Activated CD4-positive, alpha-beta T cell treated with anti-CD3 and anti-CD28 coated beads for 36 hours (primary cell): ENCODE measurements at places on chromosomes 12 and 14. TPM values are rescaled to one million over a fixed set of nuclear protein-coding genes. Genes with fewer than 3 reads are reported as not detected.
A peak's percentile ranks its signal among the peaks of the same experiment; 100 is the strongest.

- peaks cover 3% of the 10 kb centered on the region for H3K4me1 ChIP-seq
- H3K27me3 ChIP-seq = peaks cover 13% of the 10 kb centered on the region
- DNase-seq = no peak
- H3K27ac ChIP-seq = no peak overlapping the region
- no peaks in the 10 kb centered on the region for H3K36me3 ChIP-seq
Observed at GRCh38 chr14:104972301-104973134, 5.7 kb downstream of the AHNAK2 start.

GRCh38 chr12:53862831-53863230 is 75.8 kb upstream of the HOXC13 start:
- H3K27me3 ChIP-seq = peaks cover 14% of the 10 kb centered on the region
- H3K4me3 ChIP-seq = no peak overlapping the region
- H3K27ac ChIP-seq = no peak overlapping the region
- H3K36me3 ChIP-seq = no peaks in the 10 kb centered on the region
- no peak for DNase-seq
- H3K4me1 ChIP-seq = no peaks in the 10 kb centered on the region

DNA sequence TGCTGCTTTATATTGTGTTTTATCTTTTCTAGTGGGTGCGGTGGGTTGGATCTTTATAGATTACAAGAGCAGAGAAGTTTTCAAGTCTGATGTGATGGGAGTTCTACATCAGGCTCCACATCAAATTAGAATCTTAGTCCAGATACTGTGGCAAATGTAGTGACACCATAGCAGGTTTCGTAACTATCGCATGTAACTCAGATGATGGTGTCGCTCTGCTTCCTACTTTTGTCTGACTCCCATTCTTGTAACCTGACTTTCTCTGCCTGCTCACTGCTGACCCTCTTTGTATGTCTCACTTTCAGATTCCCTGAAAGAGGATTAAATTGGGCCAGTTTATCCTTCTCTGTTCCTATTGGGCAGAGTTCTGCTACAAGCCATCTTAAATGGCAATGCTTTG is 22.8 kb upstream of the FBXO34 start:
- DNase-seq = no peak
- H3K4me3 ChIP-seq = no peak overlapping the region
- H3K4me1 ChIP-seq = no peaks in the 10 kb centered on the region
- peaks cover 6% of the 10 kb centered on the region for H3K27me3 ChIP-seq
- H3K27ac ChIP-seq = no peak overlapping the region
- no peaks in the 10 kb centered on the region for H3K36me3 ChIP-seq

GRCh38 chr12:62191491-62192179 is 68.6 kb upstream of the USP15 start:
- peak overlapping the region; percentile 71 for H3K4me3 ChIP-seq
- peak; percentile 51 for DNase-seq
- H3K27ac ChIP-seq = peak overlapping the region; percentile 42
- peaks cover 22% of the 10 kb centered on the region for H3K4me1 ChIP-seq

- no peaks in the 10 kb centered on the region for H3K36me3 ChIP-seq
- H3K4me3 ChIP-seq = no peak overlapping the region
- H3K27ac ChIP-seq = no peak overlapping the region
- peaks cover 3% of the 10 kb centered on the region for H3K4me1 ChIP-seq
Observed at GRCh38 chr14:64636980-64637429, 67.2 kb upstream of the PLEKHG3 start.

DNA sequence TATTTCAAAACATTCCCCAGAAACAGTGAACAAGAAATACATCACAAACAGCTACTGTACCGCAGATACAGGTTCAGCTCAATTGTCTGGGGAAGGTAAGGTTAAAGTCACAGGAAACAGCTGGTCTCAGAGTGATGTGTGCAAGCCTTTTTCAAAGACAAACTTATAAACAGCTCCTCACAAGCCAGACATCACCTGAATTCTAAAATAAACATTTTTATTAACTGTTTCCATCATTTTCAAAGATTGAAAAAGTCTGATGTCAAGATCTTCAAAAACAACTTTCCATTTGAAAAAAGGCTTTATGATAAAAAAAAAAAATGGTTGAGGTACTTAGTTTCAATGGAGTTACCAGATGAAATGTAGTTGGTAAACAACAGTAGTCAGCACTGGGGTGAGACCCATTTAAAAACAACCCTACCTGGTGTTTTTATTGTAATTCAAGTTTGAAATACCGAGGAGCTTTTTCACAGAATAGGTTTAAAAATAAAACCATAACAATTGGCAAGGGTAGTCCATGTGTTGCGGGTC is 4.0 kb downstream of the BTG1 start:
- peaks cover 82% of the 10 kb centered on the region for H3K36me3 ChIP-seq
- no peaks in the 10 kb centered on the region for H3K27me3 ChIP-seq
- peak overlapping the region; percentile 99 for H3K4me3 ChIP-seq
- peaks cover 22% of the 10 kb centered on the region for H3K4me1 ChIP-seq
- H3K27ac ChIP-seq = peak overlapping the region; percentile 94

GRCh38 chr14:73645248-73645610 is 443 bp downstream of the DNAL1 start:
- H3K4me3 ChIP-seq = peak overlapping the region; percentile 98
- DNase-seq = no peak
- peaks cover 16% of the 10 kb centered on the region for H3K4me1 ChIP-seq
- no peaks in the 10 kb centered on the region for H3K36me3 ChIP-seq

GRCh38 chr12:56994231-56994746 is 12.1 kb downstream of the ZBTB39 start:
- H3K4me1 ChIP-seq = peaks cover 26% of the 10 kb centered on the region
- no peak overlapping the region for H3K4me3 ChIP-seq
- DNase-seq = no peak
- no peaks in the 10 kb centered on the region for H3K27me3 ChIP-seq

GRCh38 chr12:21599143-21599999 is 5.3 kb downstream of the GYS2 start:
- no peaks in the 10 kb centered on the region for H3K36me3 ChIP-seq
- no peak overlapping the region for H3K4me3 ChIP-seq
- H3K27me3 ChIP-seq = no peaks in the 10 kb centered on the region
- DNase-seq = no peak

DNA sequence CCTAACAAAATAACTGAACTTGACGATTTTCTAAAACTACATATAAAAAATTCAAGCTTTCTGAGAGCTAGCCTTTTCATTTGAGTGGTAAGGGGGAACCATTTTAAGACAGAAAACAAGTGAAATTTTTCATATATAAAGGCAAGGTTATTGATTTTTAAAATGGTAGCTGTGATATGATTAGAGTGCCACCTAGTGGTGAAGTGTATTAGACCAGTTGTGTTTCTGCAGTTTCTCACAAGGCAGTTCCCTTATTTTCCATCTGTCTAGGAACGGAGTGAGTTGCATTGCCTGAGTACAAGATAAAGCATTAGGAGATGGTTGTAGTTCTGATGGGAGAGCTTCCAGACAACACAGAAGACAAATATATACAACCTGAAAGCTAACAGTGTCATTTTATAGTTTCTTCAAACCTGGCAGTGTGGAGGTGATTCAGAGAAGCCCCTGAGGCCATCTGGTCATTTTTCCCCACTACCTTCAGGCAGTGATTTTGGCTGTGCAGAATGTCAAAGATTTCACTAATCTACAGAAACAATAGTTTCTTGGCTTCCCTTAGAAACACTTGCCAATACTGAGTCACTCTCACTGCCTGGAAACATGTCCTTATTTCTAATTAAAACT is 180.8 kb downstream of the C12orf50 start:
- DNase-seq = no peak
- no peaks in the 10 kb centered on the region for H3K4me1 ChIP-seq
- H3K27ac ChIP-seq = no peak overlapping the region
- no peaks in the 10 kb centered on the region for H3K36me3 ChIP-seq

- DNase-seq = no peak
- no peaks in the 10 kb centered on the region for H3K36me3 ChIP-seq
- H3K4me3 ChIP-seq = no peak overlapping the region
- H3K4me1 ChIP-seq = no peaks in the 10 kb centered on the region
- H3K27ac ChIP-seq = no peak overlapping the region
Observed at GRCh38 chr14:92199763-92200162, 78.0 kb downstream of the CPSF2 start.

GRCh38 chr14:65210118-65210821 is 108.0 kb upstream of the MAX start:
- H3K4me1 ChIP-seq = peaks cover 53% of the 10 kb centered on the region
- peaks cover 2% of the 10 kb centered on the region for H3K36me3 ChIP-seq
- no peaks in the 10 kb centered on the region for H3K27me3 ChIP-seq

MGAT4C gene
- not detected for total RNA-seq

AQP2 gene
- not detected for total RNA-seq

CLEC2A gene
- total RNA-seq = not detected

KRT6C gene
- total RNA-seq = not detected

C14orf132 gene
- 4.1 TPM for total RNA-seq

CLEC9A gene
- not detected for total RNA-seq

KDM5A gene
- total RNA-seq = 58.7 TPM

HOXC11 gene
- total RNA-seq = not detected

ZFC3H1 gene
- total RNA-seq = 71.5 TPM

CHGA gene
- not detected for total RNA-seq
